CD4-positive, CD25-positive, alpha-beta regulatory T cell (primary cell): ENCODE measurements at places on chromosomes 6 and 20. TPM values are rescaled to one million over a fixed set of nuclear protein-coding genes. Genes with fewer than 3 reads are reported as not detected.

Gene CPXM1
- total RNA-seq = 1.2 TPM

Gene LGSN
- total RNA-seq = 0.25 TPM

Gene MOXD1
- total RNA-seq = not detected

Gene SNAP25
- total RNA-seq = not detected

Gene SNX3
- 60.7 TPM for total RNA-seq

- DNase-seq = no peak
Measured at GRCh38 chr20:51864967-51865366, 62.6 kb upstream of the SALL4 start.

- DNase-seq = no peak
Measured at GRCh38 chr6:150002710-150003109, 22.6 kb downstream of the RAET1L start.

DNA sequence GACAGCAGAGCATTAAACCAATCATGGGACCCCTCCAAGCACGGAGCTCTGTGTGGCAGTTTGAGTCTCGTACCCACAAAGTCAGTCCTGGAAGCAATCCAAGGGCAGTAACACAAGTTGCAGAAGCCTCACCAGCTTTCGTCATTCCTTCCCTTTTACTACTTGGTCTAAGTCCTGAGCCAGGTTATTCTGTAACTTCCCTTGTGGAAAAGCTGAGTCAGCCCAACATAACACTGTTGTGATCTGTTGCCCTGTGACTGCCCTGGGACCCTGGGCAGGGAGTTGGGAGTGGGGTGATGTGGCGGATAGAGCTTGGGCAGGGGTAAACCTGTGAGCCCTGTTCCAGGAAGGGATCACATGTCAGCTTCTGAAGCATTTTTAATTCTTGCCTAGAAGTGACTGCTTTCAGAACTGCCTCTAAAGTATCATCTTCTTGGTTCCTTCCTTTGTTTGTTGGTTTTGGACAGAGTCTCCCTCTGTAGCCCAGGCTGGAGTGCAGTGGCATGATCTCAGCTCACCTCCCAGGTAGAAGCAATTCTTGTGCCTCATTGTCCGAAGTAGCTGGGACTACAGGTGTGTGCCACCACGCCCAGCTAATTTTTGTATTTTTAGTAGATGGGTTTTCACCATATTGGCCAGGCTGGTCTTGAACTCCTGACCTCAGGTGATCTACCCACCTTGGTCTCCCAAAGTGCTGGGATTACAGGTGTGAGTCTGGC is 183.7 kb upstream of the JAG1 start:
- no peak for DNase-seq

DNA sequence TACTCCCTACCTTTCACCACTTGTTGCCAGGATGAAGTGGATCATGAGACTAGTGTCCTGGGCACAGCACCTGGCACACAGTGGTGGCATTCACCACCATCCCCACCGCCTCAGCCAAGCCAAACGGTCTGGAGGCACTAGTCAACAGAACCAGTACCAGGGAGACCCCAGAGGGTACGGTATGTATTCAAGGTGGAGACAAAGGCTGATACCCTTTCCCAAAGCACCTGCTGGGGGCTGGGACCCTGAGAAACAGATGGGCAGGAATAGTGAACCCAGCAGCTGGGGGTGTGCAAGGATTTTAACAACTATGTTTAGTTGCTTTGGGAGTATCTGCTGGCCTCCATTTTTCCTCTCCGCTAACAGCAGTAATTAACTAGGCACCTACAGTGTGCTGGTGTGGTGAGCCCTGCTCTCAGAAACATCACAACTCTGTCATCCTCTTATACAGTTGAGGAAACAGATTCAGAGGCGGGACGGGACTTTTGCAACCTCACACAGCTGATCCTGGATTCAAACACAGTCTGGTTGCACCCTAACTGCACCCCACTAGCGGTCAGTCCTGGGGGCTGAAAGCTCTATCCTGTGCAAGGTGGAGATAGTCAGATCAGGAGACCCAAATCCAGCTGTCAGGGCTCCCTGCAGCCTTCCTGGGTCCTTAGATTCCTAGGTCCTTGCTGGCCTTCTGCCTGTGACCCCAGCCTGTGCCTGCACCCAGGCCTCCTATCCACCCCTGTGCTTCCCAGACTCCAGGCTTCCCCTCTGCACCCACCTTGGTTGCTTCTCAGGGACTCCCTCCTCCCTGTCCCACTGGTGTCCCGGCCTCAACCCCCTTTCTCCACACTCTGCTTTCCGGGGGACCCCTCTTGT is 1.2 kb downstream of the SNTA1 start:
- no peak for DNase-seq

DNA sequence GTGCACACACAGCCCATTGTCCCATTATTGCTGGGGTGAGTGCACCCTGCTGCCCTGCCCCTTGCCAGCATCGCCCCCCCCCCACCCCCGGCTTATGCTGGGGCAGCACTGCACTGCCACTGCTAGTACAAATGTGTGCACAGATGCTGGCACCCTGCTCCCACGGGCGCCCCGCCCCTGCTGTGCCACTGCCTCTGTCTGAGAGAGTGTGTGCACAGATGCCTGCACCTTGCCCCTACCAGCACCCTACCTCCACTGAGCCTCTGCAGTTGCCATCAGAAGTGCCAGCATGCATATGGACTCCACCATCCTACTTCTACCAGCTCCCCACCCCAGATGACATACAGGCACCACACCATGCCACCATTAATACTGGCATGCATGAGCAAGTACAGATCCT is 454.6 kb upstream of the KHDRBS2 start:
- no peak for DNase-seq

- DNase-seq = no peak
Measured at GRCh38 chr20:12699374-12700228, 309.2 kb upstream of the SPTLC3 start.

GRCh38 chr20:59141818-59142581 is 21.6 kb upstream of the ZNF831 start:
- DNase-seq = no peak

DNA sequence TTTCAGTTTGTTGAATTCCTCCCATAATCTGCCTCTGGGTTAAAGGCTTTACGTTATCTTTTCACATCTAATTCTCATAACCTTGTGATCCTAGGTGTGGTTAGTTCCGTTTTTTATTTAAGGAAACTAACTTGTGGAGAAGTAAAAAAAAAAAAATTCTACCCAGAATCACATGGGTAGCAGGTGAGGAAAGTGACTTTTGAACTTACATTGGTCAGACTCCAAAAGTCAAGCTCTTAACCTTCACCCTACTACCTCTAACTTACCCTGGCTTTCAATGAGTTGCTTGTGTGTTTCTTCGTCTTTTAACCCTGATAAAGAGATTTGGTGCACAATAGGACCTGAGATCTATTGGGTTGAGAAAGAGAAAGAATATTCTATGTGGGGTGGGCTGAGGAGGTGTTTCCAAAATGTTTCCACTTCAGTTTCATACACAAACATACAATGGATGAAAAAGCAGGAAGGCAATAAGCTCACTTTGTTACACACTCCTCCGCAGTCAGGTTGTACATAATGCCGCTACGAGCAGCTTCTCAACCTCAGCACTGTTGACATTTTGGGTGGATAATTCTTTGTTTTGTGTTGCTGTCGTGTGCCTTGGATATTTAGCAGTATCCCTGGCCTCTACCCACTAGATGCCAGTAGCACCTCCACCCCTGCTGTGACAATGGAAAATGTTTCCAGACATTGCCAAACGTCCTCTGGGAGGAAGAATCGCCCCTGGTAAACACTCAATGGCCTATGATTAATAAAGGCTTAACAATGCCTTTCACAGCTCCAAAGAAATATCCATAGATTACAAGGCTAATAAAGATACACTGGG is 193.0 kb upstream of the ZNF217 start:
- no peak for DNase-seq

GRCh38 chr6:119423996-119424395 is 74.4 kb upstream of the MAN1A1 start:
- no peak for DNase-seq

DNA sequence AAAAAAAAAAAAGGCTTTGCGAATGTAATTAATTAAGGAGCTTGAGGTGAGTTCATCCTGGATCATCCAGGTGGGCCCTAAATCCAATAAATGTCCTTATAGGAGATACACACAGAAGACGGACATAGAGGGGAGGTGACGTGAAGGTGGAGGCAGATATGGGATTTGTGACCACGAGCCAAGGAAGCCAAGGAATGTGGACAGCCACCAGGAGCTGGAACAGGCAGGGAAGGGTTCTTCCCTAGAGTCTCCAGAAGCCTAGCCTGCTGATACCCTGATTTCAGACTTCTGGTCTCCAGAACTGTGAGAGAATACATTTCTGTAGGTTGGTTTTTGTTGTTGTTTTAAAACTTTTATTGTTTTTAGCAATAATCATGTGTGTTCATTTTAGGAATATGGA is 6.7 kb upstream of the ATRN start:
- DNase-seq = no peak

GRCh38 chr20:9147547-9148024 is 78.7 kb downstream of the PLCB4 start:
- DNase-seq = no peak

DNA sequence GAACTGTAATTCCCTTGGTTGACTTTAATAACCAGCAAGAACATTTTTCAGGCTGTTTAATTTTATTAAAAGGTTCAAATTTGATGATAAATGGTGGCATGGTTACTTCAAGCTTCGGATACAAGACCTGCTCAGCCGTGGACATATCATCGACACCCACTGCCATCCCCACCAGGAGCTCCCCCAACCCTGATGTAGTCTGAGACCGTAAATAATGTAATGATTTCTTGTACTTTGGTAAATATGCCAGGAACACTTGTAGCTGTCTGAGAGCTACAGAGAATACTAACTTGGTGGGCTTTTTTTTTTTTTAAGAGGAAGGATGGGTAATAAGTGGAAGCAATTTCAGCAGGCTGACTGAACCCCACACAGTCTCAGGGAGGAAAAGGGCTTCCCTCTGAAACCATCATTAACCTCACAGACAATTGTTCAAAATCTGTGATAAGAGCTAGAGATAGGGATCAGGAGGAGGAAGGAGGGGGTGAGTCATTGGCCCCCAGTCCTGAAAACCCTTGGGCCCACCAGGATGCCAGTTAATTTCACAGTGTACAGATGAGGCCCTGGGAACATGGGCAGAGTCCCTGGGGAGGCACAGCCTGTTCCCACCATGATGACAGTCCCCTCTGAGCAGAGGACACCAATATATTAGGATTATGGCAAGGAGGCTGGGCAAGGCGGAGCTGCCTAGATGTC is 56.0 kb downstream of the APCDD1L start:
- no peak for DNase-seq

DNA sequence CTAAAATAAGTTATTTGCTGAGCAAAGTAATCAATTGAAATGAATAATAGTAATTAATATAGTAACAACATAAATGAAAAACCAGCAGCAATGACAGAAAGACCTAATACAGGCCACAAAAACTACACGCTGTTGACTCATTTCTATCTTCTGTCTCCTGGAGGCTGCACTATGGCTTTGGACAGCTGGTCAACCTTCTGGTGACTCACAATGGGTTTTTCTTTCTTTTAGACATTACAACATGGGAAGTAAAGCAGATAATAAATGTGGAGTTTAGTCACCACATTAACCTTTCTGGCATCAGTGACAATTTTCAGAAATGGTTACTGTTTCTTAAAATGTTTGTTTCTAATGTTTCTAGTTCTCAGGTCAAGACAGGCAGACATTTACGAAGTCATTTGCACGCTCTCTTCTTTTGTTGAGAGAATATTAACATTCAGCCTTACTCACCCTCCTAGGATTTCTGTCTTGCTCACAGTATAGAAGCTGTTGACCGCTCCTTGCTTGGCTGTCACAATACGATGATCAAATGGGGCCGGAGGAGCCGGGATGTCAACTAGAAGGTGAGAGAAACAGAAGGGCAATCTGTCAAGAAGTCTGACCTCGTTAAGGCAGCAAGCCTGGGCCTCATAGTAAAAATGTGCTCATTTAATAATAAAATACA is 62.2 kb downstream of the MYLK4 start:
- DNase-seq = no peak

DNA sequence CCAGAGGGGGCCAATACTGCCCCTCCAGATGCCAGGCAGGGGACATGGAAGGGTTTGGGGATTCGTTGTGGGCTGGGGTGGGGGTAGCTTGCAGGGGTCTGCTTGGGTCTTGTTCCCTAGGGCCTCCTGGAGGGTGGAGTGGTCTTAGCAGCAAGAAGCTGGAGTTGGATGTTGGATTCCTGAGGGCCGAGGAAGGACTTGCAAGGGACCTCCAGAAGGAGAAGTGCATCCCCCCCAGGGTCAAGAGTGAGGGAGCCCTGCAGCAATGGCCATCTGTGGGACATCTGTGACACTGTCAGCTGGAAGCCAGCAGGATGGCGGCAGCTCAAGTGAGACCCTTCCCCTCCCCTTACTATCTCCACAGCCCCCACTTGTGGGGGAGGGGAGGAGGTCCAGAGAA is 25.4 kb upstream of the CCN5 start:
- DNase-seq = no peak

- no peak for DNase-seq
Measured at GRCh38 chr6:114651611-114652010, 308.8 kb upstream of the HS3ST5 start.

DNA sequence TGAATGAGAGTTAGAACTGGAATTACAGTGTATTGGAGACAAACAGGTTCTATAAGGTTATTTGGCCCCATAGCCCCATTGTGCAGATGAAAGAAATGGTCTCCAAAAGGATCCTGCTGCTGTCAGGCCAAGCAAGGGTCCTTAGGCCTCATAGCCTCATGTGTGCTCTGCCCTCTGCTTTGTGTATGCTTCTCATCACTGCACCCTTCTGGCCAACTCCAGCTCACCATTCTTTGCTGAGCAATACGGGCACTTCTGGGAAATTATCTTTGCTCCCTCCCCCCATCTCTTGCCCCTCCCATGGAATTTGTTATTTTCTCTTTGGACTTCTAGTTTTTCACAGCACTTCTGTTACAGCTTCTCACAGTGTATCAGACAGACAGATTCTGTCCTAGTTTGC is 298.8 kb downstream of the FOXA2 start:
- no peak for DNase-seq

- no peak for DNase-seq
Measured at GRCh38 chr6:169858293-169858934, 107.0 kb downstream of the ERMARD start.

DNA sequence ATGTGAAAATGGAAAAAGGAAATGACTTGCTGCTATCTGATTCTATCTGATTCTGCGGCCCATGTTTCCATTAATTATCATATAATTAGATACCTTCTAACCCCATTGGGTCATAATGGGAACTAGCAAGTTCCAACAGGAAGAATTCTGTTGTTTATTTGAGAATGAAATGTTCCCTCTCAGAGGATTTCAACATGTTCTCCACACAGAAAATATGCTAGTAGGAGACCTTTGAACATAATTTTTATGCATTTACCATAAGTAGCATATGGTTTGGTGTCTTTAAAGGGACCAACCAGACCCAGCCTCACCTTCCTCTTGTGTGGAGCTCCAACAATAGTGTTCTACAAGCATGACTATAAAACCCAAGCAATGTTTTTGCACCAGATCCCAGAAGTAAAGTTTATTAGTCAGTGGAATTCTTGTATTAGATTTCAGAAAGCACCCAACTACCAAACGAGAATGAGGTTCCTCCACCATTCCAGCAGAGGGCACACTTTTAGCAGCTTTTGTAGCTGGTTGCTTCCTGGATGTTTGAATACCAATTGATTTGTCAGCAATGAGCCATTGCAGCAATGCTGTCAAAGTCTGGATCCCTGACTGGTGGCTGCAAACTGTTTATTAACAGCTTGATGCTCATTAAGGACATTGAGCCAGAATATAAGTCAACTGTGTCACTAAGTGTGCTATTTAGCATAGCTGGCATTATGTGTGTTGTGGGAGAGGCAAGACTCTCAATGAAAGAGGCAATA is 143.6 kb upstream of the GJE1 start:
- DNase-seq = peak; percentile 55
